ENCODE measurements at places on chromosomes 1 and 21. TPM values are rescaled to one million over a fixed set of nuclear protein-coding genes. Genes with fewer than 3 reads are reported as not detected.

The GJC2 gene
- 2.8 TPM for total RNA-seq

The FCRL4 gene
- not detected for total RNA-seq

The PGBD5 gene
- total RNA-seq, result not detected

The HSD3B1 gene
- not detected for total RNA-seq

The LAD1 gene
- 0.19 TPM for total RNA-seq

The GSTM1 gene
- total RNA-seq, result 19.3 TPM

The HJV gene
- not detected for total RNA-seq

The RORC gene
- 5.8 TPM for total RNA-seq

The NUF2 gene
- total RNA-seq, result 2.3 TPM

The LRRN2 gene
- 4.7 TPM for total RNA-seq

The POMGNT1 gene
- 27.4 TPM for total RNA-seq

The MIXL1 gene
- total RNA-seq, result 0.84 TPM

The ZBTB17 gene
- total RNA-seq, result 27.7 TPM

The OR2T11 gene
- not detected for total RNA-seq

The RUNX1 gene
- 33.5 TPM for total RNA-seq

The C8A gene
- not detected for total RNA-seq

The CGN gene
- 0.32 TPM for total RNA-seq

The SNAPIN gene
- total RNA-seq, result 51.7 TPM

The BTBD19 gene
- total RNA-seq, result 29.8 TPM

The NR1I3 gene
- not detected for total RNA-seq

The ESRRG gene
- 0.09 TPM for total RNA-seq

The GSTM5 gene
- total RNA-seq, result 4.9 TPM

The BCAN gene
- total RNA-seq, result not detected

The TMPRSS15 gene
- not detected for total RNA-seq

The AQP10 gene
- 0.37 TPM for total RNA-seq

The SERTAD4 gene
- 2.3 TPM for total RNA-seq

The CLCC1 gene
- 30.6 TPM for total RNA-seq

The BGLAP gene
- total RNA-seq, result not detected

The TNFRSF18 gene
- 2.8 TPM for total RNA-seq

The GNAT2 gene
- total RNA-seq, result not detected

The RHEX gene
- 2.0 TPM for total RNA-seq

The OR2AJ1 gene
- not detected for total RNA-seq

The BRDT gene
- total RNA-seq, result not detected

The TEX50 gene
- not detected for total RNA-seq

The CYP4A22 gene
- total RNA-seq, result 1.0 TPM

The COL24A1 gene
- total RNA-seq, result 0.79 TPM

The NFYC gene
- total RNA-seq, result 31.4 TPM

The MNDA gene
- total RNA-seq, result 26.0 TPM

The GBP6 gene
- total RNA-seq, result not detected

The PGLYRP3 gene
- not detected for total RNA-seq

The MXRA8 gene
- total RNA-seq, result 78.2 TPM

The DYNLT5 gene
- total RNA-seq, result 2.0 TPM

The TMEM200B gene
- 7.2 TPM for total RNA-seq

The MPC2 gene
- total RNA-seq, result 30.6 TPM

The PTPN7 gene
- 2.9 TPM for total RNA-seq

The THEM5 gene
- not detected for total RNA-seq

The KCND3 gene
- 8.0 TPM for total RNA-seq

The AIRE gene
- total RNA-seq, result 0.12 TPM

The VSIG8 gene
- not detected for total RNA-seq

The SYCP1 gene
- 0.38 TPM for total RNA-seq

The CTSE gene
- not detected for total RNA-seq

The NHLH1 gene
- not detected for total RNA-seq

The RBP7 gene
- total RNA-seq, result 96.8 TPM

Measured in omental fat pad (tissue), 4 donors.